ENCODE measurements at places on chromosomes 12 and 14. TPM values are rescaled to one million over a fixed set of nuclear protein-coding genes. Genes with fewer than 3 reads are reported as not detected.

The SPRING1 gene
- total RNA-seq: 9.4 TPM

The RFX4 gene
- not detected for total RNA-seq

The DPF3 gene
- 27.3 TPM for total RNA-seq

The UNC79 gene
- total RNA-seq: 0.19 TPM

- DNase-seq: no peak
Observed at GRCh38 chr12:131363841-131364495, 346.9 kb upstream of the SFSWAP start.

DNA sequence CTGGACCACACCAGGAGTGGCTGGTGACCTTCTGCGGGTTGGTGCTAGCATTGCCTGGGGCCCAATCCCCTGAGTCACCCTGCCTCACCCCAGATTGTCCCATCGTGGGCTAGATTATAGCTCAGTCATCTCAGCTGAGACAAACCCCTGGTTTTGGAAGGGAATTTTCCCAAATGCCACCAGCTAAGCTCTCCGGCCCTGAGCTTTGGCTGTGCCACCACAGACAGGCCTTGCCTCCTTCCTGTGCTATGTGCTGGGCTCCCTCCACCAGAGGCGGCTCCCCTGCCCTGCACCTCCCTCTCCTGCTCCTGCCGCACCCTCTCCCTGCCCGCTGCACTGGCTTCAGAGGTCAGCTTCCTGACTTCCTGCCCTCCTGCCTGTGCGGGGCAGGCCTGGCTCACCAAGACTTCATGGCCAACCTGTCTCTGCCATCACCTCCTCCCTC lies 196.3 kb downstream of the TSPAN9 start:
- no peak for DNase-seq

DNA sequence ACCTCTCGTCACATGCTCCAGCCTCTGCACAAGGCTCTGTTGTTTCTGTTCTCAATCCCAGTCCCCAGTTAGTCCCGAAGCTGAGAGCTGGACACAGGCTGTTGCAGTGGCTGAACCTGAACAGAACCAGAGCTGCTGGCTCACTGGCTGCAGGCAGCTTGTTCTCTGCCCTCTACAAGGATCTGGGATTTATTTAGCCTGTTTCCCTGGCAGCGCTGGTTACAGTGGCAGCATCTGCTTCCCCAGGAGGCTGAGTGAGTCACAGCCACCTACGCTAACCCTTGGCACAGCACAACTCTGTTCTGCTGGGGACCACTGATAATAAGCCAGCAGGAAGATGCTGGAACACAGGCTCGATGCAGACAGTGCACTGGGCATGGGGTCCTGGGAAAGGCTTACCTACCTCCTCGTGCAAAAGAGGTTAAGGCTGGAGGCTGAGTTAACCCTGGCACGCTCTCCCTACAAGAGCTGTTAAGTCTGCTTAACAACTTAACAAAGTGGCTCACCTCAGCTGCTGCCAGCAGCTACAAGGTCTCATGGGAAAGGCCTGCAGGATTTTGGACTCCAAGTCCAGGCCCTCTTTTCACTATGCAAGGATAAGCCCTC lies 299.6 kb downstream of the PCNX1 start:
- peak; percentile 76 for DNase-seq

DNA sequence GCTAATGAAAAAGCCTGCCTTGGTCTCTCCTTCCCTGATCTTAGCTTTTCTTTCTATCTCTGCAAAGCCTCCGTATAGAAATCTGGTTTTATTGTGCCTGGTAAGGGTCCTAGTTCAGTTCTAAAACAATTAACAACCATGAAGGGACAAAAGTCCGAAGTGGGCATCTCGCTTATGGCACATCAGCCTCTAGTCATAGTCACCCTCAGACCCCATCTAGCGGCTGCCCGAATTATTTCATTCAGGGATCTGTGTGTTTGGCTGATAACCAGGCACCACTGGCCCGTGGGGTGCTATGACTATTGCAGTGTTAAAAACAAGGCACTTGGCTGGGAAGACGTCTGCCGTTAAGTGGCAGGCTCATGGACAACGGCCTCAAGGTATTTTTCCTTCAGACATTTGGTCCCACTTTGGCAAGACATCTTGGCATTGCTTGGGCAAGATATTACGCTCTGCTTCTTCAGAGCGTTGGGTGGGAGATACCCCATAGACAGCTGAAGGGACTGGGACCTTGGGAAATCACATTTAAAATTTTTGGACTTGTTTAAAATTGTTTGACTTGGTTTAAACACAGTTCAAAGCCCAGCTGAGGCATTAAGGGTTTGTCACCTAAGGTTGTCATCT lies 87.1 kb downstream of the SINHCAF start:
- no peak for DNase-seq

DNA sequence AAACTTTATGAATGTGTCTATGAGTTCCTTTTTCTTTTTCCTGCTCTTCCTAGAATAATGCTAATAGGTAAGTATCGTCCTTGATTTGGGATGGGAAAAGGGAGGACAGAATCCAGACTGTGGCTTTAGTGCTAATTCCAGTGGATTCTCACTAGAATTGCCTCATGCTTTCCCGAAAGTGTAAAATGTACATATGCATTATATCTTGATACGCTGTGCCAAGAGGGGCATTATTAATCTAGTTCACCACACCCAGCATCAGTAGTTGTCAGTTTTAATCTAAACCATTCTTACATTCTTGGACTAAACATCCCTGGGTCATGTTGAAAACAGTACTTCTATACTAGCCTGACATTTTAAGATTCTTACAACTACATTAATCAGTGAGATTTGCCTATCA lies 49.3 kb downstream of the GCH1 start:
- DNase-seq: no peak

DNA sequence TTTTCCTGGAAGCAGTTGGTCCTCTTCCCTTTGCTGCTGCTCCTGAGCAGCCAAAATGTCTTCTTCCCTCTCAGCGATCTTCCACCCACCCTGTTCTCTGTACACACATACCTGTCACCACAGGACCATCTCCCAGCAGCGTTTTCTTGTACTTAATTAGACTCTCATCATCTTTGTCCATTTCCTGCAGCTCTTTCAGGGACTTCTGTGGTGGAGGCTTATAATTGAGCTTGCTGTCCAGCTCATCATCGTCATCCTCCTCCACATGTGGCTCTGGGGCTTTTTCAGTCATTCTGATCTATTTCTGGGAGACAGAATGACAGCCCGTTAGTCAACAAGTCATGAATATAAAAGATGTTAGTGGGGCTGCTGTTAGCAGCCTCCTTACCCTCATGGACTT lies 11.0 kb downstream of the ARHGDIB start:
- DNase-seq: no peak

DNA sequence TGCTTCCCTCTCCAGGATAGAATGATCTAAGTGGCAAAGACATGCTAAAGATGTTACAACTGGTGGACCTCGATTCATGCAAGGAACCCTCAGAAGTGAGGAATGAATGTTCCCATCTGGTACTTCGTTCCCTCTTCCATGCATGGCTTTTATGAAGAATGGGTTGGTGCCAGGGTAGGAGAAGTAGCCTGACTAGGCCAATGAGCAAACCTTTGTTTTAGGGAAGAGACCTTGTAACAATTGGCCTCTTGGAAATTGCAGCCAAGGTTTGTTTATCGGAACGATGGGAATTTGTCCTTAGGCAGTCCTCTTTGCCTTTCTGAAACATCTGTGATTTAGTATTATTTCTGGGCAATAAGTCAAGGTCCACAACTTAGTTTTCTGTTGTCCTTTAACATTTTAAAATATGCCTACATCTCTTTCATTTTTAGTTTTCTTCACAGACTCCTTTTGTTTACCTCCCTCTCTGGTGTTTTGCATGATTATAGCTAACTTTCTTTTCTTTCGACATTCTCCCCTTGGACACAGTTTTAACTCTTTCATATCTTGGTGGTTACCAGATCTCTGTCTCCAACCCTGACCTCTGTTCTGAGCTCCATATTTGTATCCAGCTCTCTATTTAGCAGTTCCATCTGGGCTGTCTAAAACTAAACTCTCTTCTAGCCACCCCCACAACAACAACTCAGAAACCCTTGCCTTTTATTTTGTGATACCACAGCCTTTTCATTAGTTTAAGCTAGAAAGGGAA lies 70.0 kb downstream of the DIP2B start:
- no peak for DNase-seq

DNA sequence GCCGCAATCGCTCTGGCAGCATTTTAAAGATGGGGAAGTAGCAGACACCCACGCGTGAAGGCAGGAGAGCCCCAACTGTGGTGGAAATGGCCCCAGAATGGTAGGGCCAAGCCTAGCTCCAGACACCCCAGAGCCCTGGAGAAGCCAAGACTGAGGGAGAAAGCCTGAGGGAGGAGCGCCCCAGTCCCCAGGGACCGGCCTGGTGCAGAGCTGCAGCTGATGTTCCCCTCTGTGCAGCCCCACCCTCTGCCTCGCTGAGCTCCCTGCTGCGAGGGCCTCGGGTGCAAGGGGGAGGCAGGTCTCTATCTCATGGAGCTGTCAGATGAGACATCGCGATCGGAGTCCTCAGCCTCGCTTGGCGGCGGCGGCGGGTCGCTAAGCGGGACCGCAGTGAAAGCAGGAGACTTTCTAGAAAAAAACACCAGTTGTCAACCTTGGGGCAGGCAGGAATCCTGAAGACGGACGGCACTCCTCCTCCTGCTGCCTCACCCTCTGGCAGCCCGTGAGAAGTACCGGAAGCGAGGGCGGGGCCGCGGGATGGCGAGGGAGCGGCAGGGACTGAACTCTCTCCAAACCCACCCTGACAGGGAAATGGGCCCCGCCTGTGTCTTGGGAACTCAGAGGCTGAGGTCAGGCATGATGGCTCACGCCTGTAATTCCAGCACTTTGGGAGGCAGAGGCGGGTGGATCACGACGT lies 6.0 kb downstream of the GAPDH start:
- peak; percentile 93 for DNase-seq

- peak; percentile 73 for DNase-seq
Observed at GRCh38 chr12:55707219-55707671, 459 bp downstream of the ITGA7 start.

- no peak for DNase-seq
Observed at GRCh38 chr14:59249029-59249428, 60.6 kb downstream of the DAAM1 start.

- peak; percentile 87 for DNase-seq
Observed at GRCh38 chr12:118136559-118137003, 657 bp downstream of the PEBP1 start.

Measured in Right ventricle myocardium inferior (tissue), 1 donor.